Hematopoietic multipotent progenitor cell treated with erythropoietin and hydrocortisone succinate and interleukin-3 and kit ligand, for 8 days (in vitro differentiated cells): ENCODE measurements at places on chromosomes 4 and X.
A peak's percentile ranks its signal among the peaks of the same experiment; 100 is the strongest.

DNA sequence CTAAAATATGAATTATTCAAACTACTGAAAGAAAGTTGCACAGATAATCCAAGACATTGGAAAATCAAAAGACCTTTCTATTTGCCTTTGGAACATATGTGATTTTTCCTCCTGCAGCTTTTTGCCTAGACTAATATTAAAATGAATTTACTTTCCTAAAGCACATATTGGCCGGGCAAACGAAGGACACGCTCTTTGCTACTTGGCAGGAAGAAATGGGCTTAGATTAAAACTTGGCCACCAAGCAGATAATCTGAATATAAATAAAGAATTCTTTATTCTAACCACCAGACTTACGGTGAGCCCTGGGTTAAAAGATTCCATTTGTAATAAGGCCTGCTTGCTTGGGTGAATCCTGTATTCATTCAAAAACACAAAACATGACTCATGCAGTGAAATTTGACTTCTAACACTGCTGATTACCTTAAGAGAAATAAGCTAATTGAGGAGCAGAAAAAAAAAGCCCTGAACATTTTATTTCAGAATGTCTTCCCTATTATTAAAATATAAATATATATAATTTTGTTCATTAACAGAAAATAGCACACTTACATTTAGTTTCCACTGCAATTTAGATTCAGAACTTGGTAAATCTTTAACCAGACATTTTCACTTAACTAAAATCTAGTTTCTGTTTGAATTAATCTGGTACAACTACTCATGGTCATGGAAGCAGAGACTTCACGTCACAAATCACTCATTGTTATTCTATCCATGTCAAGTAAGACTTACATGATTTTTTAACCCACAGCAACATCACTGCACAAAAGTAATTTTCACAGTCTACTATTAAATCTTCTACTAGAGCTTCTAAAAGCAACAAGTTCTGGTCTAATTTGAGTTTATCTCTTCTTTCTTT, 116.1 kb upstream of the PLAC1 start:
- no peak for DNase-seq

DNA sequence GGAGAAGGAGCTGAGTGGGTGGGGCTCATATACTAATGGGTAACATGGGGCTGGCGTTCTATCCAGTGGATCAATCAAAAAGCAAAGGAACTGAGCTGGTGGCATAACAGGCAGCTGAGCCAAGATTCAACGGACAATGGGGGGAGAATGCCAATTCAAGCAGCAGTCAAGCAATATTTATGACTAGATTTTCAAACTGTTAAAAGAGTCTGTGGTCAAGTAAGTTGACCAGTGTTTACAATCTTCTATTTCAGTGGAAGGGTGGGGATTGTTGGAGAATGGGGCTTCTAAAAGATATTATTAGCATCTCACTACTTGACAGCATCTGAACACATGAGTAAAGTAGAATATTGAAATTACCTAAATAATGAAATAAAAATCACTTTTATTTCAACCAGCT, 64.9 kb upstream of the SCRG1 start:
- no peak for DNase-seq

GRCh38 chr4:1279253-1279652, 10.4 kb upstream of the MAEA start:
- no peak for DNase-seq

GRCh38 chr4:38359113-38359512, 304.9 kb upstream of the KLF3 start:
- no peak for DNase-seq

DNA sequence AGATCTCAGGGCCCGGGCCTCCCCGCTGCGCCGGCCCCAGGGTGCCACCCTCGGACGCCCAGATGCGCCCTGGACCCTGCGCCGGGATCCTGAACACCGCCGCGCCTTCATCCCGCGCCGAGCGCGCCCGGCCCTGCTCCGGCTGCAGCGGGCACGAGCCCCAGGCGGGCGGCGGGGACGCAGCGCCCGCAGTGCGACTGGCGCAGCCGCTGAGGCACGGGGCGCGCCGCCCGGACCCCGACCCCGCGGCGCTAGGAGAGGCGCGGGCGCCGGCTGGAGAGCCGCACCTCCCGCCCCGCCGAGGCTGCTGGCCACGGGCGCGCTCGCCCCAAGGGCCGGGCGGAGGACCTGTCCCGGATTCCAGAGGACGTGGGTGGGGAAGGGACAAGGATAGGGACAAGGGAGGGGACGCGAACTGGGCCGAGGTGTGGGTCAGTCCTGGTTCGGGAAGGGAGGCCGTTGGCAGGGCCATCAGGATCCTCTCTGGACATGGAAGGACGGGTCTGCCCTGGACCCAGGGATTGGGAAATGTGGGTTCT, 1.1 kb downstream of the ZFYVE28 start:
- DNase-seq = no peak

- no peak for DNase-seq
Measured at GRCh38 chr4:108607079-108607815, 13.1 kb upstream of the RPL34 start.

DNA sequence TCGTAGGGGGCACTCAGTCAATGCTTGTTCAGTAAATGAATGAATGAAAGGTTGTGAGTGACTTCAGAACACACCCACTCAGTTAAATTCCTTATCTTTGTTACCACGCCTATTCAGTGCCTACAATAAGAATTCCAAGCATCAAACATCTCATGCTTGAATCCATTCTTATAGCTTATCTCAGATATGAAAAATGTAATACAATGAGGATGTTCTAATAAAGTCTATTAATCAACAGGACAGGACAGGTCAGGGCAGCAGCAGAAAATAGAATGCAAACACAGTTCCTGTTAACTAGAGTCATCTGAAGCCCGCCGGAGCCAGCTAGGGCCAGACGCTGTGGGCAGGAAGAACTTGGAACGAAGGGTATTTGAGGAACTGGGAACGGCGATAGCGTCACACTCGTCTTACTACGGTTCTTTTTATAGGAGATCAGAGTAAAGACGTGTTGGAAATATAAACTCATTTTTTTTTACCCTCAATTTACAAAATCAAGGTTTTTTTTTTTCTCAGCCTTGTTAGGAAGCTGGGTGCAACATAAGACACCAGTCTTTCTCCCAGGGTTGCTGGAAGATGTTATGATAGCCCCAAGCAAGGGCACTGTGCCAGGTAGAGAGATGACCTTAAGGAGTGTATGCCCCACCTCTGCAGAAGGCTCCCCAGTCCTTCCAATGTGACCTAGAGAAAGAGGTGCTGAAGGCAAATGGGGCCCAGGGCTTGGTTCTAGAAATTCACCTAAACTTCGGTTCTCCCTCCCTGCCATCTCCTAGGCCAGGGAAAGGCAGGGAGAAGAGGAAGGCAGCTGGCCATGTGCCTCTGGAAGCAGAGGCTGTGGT, 48.3 kb downstream of the SEL1L3 start:
- peak; percentile 6 for DNase-seq
